ENCODE measurements at places on chromosomes 2 and 18.

- no peak for DNase-seq
These were observed 23.2 kb upstream of the CDKL4 start for GRCh38 chr2:39266916-39267434.

GRCh38 chr2:164127971-164128527, 392.2 kb upstream of the FIGN start:
- DNase-seq, result no peak

DNA sequence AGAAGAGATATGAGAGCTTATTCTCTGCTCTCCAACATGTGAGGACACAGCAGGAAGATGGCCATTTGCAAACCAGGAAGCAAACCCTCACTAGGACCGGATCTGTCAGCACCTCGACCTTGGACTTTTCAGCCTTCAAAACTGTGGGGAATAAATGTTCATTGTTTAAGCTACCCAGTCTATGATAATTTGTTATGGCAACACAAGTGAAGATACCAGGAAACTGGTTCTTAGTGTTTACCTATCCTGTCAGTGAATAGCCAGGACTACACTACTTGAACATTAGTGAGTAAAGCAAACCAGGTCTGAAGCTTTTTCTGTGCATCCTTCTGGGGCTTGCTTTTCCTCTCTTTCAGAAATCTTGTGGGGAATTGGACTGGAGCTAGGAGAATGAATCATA, 44.4 kb upstream of the BARD1 start:
- no peak for DNase-seq

GRCh38 chr2:235739704-235740415, 246.0 kb downstream of the AGAP1 start:
- DNase-seq, result no peak

GRCh38 chr2:54898456-54899226, 151.6 kb downstream of the RTN4 start:
- no peak for DNase-seq

DNA sequence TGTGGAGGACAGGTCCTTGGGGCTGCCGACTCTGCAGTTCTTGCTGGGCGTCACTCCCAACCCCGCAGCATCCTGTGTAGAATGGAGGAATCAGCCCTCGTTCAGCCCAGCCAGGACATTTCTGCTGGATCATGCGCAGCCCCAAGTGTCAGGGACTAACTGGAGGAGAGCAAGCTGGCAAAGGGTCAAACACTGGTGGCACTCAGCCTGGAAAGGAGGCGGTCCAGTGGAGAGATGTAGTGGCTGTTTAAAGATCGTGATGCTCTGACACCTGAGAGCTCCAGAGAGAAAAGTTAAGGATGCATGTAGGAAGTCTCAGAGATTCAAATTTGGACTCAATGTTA, 63.6 kb upstream of the SH3RF3 start:
- DNase-seq, result no peak

GRCh38 chr2:60992985-60993392, 24.5 kb upstream of the PEX13 start:
- DNase-seq, result peak; percentile 24

DNA sequence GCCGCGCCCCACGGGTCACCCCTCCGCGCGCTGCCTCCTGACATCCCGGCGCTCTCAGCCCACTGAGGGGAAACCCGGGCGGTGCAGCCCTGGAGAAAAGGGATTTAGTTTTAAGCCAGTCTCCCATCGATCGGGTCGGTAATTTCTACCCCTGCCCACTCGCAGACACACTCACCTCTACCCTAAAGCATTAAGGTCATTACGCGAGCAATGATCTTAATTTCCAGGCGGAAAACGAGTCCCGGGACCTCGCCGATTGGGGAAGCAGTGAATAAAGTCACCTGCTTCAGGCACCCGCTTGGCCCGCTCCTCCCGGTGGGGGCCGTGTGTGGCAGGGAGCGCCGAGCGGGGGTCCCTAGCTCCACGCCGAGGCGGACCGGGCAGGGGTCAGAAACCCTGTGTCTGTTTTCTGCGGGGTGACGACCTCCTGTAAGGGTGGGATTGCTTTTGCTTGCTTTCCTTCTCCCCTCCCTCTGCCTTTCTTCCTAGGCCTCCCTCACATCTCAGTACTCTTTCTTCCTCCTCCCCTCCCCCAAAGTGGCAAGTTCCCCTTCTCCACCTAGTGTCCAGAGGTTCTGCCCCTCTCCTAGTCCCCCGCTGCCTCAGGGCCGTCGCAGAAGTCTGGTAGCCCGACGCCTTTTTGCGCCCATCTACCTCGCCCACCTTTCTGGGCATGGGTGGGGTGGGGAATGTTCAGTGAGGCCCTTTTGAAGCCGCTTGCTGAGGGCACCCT, 142.6 kb downstream of the MEIS1 start:
- no peak for DNase-seq

GRCh38 chr2:23296691-23297090, 88.3 kb upstream of the KLHL29 start:
- no peak for DNase-seq

DNA sequence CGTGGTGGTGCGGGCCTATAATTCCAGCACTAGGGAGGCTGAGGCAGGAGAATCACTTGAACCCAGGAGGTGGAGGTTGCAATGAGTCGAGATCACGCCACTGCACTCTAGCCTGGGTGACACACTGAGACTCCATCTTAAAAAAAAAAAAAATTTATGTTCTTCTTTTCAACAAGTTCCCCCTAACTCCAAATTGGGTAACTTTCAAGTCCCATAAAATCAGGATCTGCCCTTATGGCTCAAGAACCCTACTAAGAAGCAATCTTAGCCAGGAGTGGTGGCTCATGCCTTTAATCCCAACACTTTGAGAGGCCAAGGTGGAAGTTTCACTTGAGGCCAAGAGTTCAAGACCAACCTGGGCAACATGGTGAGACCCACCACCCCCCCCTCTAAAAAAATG, 30.3 kb upstream of the TLK1 start:
- DNase-seq, result no peak

DNA sequence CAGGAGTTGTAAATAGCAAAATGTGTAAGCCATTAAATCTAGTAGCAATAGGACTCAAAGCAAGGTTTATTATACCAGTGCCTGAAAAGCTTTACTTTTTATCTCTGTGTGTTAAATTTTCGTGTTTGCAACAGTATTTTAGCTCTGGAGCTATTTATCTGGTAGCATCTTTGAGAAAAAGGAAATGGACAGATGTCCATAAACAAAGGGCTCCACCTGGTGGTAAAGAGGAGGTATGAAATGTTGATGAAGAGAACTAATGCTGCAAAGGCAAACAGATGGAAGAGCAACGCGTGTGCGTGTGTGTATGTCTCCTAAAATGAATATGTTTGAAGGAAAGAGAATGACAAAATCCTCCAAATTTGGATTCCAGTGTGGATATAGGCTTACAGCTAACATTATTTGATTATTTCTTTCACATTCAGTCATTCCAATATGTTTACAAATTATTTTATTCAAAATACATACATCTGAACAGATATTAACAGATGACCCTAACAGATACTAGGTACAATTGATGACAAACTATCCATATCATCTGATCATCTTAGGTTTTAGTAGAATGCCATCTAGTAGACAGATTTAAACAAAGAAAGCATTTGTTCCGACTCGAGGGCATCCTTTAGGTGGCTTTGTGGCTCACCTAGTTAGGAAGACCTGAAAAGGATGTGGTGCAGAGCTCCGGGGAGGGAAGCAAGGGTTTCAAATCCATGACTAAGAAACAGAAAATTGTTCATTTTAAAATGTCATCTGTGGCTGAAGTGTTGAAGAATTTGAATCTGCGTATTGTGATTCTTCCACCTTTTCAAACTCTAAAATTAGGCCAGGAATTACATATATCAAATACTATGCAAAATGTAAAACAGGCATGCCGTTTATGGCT, 383.3 kb downstream of the MTX2 start:
- peak; percentile 33 for DNase-seq

- no peak for DNase-seq
These were observed 46.6 kb downstream of the HDAC4 start for GRCh38 chr2:239354132-239354790.

- DNase-seq, result no peak
These were observed 19.9 kb upstream of the FAM98A start for GRCh38 chr2:33619028-33619427.

DNA sequence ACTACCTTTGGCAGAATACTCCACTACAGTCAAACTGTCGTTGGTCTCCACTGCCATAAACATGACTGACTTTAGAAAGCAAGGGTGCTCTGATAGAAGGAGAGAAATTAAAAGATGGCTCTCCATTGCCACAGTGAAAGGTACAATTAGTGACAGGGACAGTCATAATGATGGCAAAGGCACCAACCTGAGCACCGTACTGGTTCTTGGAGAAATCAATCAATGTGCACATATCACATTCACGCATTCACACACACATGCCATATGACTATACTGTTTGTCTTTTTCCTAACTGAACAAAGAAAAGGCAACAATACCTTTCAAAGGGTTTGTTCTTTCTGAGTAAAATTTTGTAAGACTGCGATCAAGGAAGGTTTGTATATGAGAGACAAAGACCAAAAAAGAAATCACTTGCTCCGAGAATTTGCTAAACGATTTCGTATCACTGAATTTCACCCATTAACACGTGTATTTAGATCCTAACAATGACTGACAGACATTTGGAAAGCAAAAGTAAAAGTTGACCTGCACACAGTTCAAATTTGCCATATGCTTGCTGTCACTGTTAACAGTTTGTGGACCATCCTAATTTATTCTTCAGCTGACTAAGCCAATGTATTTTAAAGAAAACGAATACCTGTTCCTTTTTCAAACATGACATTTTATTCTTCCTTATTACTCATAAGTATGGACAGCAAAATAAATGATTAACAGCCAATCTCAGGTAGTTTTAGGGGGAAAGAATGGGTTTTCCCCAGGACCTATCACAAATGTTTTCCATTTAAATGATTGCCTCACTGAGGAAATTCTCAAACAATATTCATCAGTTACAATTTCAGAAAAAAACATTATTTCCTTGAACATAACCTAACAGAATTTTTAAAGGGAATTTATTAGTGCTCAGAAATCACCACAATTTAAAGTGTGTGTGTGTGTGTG, 644.4 kb downstream of the ZEB2 start:
- DNase-seq, result no peak

DNA sequence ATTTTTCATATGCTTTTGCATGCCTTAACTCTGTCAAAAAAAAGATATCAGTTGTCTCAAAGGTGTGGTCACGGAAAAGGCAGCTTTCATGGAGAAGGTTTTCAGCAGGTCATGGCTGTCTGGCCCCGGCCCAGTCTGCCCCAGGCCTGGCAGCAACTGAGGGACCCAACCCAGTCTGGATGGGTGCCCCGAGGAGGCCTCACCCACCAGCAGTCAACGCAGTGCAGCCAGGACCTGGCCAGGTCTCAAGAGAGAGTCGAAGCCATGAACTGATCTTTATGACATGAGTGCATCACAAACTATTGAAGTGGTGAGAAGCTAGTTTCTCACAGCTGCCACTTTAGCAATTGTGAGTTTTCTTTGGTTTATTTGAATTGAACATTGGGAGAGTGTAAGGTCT, 7.9 kb downstream of the TUBB6 start:
- DNase-seq, result no peak

DNA sequence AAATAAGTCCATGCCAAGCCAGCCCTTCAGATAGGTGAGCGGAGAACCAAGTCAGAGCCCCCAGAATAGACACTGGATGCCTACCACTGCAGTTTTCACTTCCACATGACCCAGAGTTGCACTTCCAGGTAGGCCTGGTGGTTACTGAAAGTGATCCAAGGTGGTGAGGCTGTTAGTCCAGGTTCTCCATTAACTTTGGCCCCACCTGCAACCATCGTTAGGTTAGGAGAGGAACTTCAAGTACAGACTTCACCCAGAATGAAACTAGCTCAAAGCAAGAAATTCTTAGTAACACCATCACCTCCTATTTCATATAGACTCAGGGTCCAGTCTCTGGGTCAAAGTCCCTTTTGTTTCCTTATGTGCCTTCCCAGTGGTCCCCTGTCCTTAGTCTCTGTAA, 293.1 kb upstream of the ID2 start:
- no peak for DNase-seq

GRCh38 chr2:24511198-24511597, 20.1 kb downstream of the NCOA1 start:
- DNase-seq, result no peak

GRCh38 chr2:207164006-207164831, 1.5 kb downstream of the KLF7 start:
- DNase-seq, result peak; percentile 35

- DNase-seq, result no peak
These were observed 45.0 kb downstream of the CYRIA start for GRCh38 chr2:16620590-16620989.

- DNase-seq, result no peak
These were observed 14.4 kb upstream of the E2F6 start for GRCh38 chr2:11480406-11480805.

DNA sequence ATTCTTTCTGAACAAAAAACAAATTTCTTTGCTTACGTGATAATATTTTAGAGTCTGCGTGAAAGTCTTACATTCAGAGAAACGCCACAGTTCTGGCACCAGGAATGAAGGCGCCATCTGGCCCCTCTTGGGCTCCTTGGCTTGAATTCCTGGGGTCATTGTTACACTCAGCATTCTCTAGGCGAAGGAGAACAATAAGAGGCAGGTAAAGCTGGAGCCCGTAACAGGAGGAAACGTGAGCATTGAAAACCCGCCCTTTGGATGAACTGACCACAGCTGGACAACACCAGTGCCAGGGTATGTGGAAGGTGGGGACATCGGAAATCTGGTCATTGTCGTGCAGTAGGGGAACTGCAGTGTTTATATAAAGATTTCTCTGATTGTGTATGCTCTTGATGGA, 144.8 kb downstream of the RNF152 start:
- no peak for DNase-seq

Measured in activated CD4-positive, alpha-beta memory T cell treated with anti-CD3 and anti-CD28 coated beads for 36 hours (primary cell).